A549 treated with dexamethasone at 1 μM for 4 hours (cell line): ENCODE measurements at places on chromosomes 5 and 9. TPM values are rescaled to one million over a fixed set of nuclear protein-coding genes. Genes with fewer than 3 reads are reported as not detected.

SAXO1 gene
- 0.04 TPM in 1 of 5 replicates, not detected in the others for total RNA-seq

SLCO6A1 gene
- total RNA-seq = not detected in 5 replicates

KCNV2 gene
- total RNA-seq = not detected in 5 replicates

GPR150 gene
- total RNA-seq = 0.06 to 0.20 TPM (median 0.13 TPM) in 5 replicates

FGF10 gene
- total RNA-seq = not detected in 5 replicates

SGTB gene
- total RNA-seq = 5.8 to 9.4 TPM (median 7.6 TPM) in 5 replicates

TTLL11 gene
- 3.8 to 4.7 TPM (median 4.1 TPM) in 5 replicates for total RNA-seq

AHRR gene
- 3.8 to 5.5 TPM (median 5.4 TPM) in 5 replicates for total RNA-seq

OLFML2A gene
- total RNA-seq = 25.8 to 43.1 TPM (median 34.4 TPM) in 5 replicates

CRHBP gene
- 0.11 to 0.24 TPM (median 0.12 TPM) in 3 of 5 replicates, not detected in the others for total RNA-seq

RORB gene
- not detected in 5 replicates for total RNA-seq

FUT7 gene
- total RNA-seq = 0.04 to 0.10 TPM (median 0.05 TPM) in 4 of 5 replicates, not detected in the other

FOXI1 gene
- total RNA-seq = not detected in 5 replicates

PANK3 gene
- total RNA-seq = 11.5 to 31.3 TPM (median 23.0 TPM) in 5 replicates

GCNT1 gene
- 3.4 to 5.4 TPM (median 4.5 TPM) in 5 replicates for total RNA-seq

PTGS1 gene
- total RNA-seq = 1.4 to 2.3 TPM (median 1.8 TPM) in 5 replicates

FBP2 gene
- 0.09 TPM in 1 of 5 replicates, not detected in the others for total RNA-seq

PKD2L2 gene
- total RNA-seq = 0.05 TPM in 1 of 5 replicates, not detected in the others

CD274 gene
- total RNA-seq = 1.1 to 2.1 TPM (median 1.3 TPM) in 5 replicates

ADRA1B gene
- total RNA-seq = 15.9 to 25.1 TPM (median 21.9 TPM) in 5 replicates

G3BP1 gene
- total RNA-seq = 126 to 142 TPM (median 140 TPM) in 5 replicates

SHISAL2B gene
- not detected in 5 replicates for total RNA-seq

TLE1 gene
- 77.0 to 86.8 TPM (median 81.4 TPM) in 5 replicates for total RNA-seq

LCN1 gene
- 0.14 to 0.30 TPM (median 0.21 TPM) in 4 of 5 replicates, not detected in the other for total RNA-seq

TAS2R1 gene
- not detected in 5 replicates for total RNA-seq

UGT3A1 gene
- not detected in 5 replicates for total RNA-seq

MYOT gene
- 0.14 to 0.21 TPM in 2 of 5 replicates, not detected in the others for total RNA-seq

PCDHA12 gene
- total RNA-seq = 2.8 to 3.7 TPM (median 2.9 TPM) in 5 replicates

PTTG1 gene
- total RNA-seq = 175 to 296 TPM (median 182 TPM) in 5 replicates

SPINK4 gene
- total RNA-seq = not detected in 5 replicates

EDIL3 gene
- total RNA-seq = 0.09 to 0.29 TPM (median 0.20 TPM) in 5 replicates

GLRA1 gene
- total RNA-seq = not detected in 5 replicates

SPAG8 gene
- 0.24 to 0.51 TPM (median 0.34 TPM) in 5 replicates for total RNA-seq

DOK3 gene
- 1.8 to 5.4 TPM (median 3.9 TPM) in 5 replicates for total RNA-seq

CFAP90 gene
- 0.39 to 0.72 TPM (median 0.50 TPM) in 5 replicates for total RNA-seq

TTC16 gene
- 0.02 to 0.07 TPM (median 0.04 TPM) in 4 of 5 replicates, not detected in the other for total RNA-seq

SPINK13 gene
- total RNA-seq = 0.13 to 0.31 TPM (median 0.19 TPM) in 4 of 5 replicates, not detected in the other

CBY3 gene
- total RNA-seq = not detected in 5 replicates

FRRS1L gene
- 0.06 to 0.26 TPM (median 0.22 TPM) in 5 replicates for total RNA-seq

PTGR1 gene
- total RNA-seq = 284 to 341 TPM (median 317 TPM) in 5 replicates

LCP2 gene
- not detected in 5 replicates for total RNA-seq

GLDC gene
- 12.0 to 14.9 TPM (median 13.9 TPM) in 5 replicates for total RNA-seq
